ENCODE measurements at places on chromosomes 7 and 10. TPM values are rescaled to one million over a fixed set of nuclear protein-coding genes. Genes with fewer than 3 reads are reported as not detected.

URGCP gene
- 31.8 TPM for total RNA-seq

IL2RA gene
- 2.5 TPM for total RNA-seq

PON3 gene
- not detected for total RNA-seq

GRCh38 chr7:19090526-19090925 lies 26.9 kb downstream of the TWIST1 start:
- no peaks in the 10 kb centered on the region for H3K4me1 ChIP-seq
- no peak overlapping the region for H3K4me3 ChIP-seq
- H3K27ac ChIP-seq, result no peak overlapping the region
- DNase-seq, result no peak

DNA sequence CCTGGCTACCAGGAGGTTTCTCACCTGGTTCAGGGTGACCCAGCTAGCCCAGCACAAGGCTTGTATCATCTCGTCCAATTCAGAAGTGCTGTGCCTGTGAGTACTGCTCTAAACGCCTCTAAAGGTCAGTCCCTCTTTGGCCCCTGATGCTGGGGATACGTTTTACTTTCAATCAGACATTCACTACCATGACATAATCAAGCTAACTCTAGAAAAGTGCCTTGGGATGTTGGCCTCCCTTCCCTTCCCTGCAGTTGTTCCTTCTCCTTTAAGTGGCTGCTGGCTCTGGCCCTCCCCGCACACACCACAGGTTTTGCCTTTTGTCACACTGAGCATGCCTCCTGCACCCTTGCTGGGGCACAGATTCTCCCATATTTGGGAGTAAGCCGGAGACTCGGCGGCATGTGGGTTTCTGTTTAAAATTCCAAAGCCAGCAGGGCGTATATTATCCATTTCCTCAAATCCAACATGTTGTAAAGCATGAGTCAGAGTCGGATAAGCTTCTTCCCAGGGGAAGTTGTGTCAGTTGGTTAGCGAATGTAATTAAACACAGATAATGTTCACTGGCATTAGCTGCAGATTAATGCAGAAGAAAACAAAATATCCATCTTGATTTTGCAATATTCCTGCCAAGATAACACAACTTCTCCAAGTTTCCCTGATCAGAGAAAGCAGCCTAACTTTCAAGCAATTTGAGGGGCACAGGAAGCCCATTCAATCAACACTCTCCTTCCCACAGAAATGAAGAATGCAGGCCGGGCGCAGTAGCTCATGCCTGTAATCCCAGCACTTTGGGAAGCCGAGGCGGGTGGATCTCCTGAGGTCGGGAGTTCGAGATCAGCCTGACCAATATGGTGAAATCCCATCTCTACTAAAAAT lies 31.8 kb upstream of the VCL start:
- no peak for DNase-seq
- no peaks in the 10 kb centered on the region for H3K36me3 ChIP-seq
- H3K4me3 ChIP-seq, result no peak overlapping the region
- no peak overlapping the region for H3K27ac ChIP-seq
- peaks cover 9% of the 10 kb centered on the region for H3K4me1 ChIP-seq
